ENCODE measurements at places on chromosomes 7 and 10.

DNA sequence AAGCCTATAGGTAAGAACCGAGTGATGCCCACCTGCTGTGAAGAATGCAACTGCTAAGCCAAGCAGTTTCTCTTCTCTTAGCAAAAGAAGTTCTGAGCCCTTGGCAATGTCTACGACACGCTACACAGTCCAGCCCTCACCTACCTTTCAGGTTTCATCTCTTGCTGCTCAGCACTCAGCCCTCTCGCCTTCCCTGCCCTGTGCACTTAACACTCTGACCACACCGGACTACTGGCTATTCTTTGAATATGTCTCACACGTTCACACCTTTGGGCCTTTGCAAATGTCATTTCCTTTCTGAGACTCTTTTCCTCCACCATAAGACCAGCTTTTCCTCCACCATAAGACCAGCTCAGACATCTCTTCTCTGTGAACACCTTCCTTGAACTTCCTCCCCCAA lies 67.0 kb upstream of the ITGB1 start:
- DNase-seq = no peak

GRCh38 chr10:110310741-110311140 lies 6.0 kb upstream of the SMNDC1 start:
- no peak for DNase-seq

DNA sequence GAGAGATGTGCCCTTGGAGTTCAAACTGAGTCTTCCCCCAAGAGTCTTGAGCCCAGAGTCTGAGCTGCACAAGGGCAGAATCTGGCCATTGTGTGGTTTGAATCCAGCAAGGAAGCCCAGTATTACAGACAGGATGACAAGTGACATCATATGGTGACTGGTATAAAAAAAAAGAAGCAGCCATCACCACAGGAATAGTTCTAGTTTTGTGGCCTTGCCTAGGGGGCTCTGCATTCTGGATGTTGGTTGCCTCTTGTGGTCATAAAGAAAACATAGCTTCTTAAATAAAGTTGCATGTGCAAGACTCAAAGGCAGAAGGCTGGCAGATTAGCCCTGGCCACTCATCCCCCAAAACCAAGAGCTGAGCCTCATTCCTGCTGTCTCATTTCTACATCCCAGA lies 16.8 kb upstream of the LRRC72 start:
- DNase-seq = no peak

DNA sequence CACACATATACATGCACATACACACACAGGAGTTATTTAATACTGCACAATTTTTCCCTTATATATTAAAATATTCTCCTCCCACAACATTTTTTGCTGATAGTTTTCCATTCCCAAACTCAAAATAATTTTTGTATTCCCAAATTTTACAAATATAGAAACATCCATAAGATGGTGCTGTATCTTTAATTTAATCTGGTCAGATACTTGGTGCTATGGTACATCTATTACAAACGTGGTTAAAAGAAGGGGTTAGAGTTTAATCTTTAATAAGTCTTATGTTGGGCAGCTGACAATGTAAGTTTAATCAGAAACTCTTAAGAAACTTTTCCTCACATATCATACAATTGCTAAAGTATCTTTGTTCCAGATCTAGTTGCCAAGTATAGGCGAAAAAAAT lies 10.2 kb upstream of the CADPS2 start:
- DNase-seq = no peak

DNA sequence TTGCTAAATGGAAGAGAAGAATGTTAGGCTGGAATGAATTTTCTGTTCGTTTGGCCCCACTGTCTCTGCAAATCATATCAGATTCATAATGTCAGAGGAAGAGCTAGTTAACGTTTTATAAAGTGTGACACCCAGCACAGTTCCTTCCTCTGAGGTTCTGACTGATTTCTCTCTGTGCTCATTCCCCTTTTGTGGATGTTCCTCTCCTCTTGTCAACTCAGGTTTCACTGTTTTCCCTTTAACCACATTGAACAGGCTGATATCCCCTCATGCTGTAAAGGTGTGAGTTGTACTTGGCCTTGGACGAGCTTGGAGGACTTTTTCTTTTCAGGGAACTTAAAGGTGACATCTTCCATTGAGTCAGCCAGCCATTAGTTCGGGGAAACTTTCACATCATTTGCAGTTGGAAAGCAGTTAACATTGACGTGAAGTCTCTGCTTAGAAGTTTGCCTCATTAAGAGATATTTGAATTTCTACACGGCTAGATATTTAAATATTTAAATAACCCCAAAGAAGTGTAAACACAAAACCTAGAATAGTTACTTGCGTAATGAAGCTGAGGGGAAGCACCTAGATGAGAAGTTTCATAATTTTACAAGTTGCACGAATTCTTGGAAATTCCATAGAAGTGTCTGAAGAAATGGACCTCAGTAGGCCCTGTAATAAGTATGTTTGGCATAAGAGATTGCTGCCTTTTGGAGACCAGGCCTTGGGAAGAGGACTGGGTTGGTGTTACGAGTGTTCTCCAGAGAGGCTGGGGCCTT lies 101.5 kb upstream of the EGR2 start:
- no peak for DNase-seq

DNA sequence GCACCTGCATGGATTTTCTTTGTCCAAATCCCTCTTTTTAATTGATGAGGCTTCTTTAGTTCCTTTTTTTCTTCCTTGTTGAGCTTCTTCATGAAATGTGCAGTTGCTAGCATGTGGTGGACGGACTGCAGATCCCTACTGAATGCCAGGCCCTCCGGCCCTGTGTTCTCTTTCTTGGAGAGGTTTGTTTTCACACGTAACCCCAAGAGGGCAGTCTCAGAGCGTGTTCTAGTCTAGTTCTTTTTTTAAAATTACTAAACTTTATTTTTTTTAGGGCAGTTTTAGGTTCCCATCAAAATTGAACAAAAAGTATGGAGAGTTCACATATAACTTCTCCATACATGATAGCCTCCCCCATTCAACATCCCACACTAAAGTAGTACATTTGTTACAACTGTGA lies 190.0 kb downstream of the CFTR start:
- no peak for DNase-seq

DNA sequence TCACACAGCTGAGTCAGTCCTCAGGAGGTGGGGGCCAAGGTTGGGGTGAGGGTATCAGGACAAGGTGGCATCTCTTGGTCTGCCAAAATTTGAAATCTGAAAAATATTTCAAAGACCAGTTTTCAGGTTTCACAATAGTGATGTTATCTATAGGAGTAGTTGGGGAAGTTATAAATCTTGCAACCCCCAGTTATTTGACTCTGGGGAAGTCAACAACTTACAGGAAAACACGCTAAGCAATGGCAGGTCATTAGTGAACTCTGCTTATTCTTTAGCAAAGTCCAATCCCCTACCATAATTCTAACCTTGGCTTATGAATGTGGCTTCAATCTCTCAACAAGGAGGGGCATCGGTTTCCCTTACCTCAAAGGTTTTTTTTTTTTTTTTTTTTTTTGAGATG lies 94.9 kb downstream of the MARCHF5 start:
- DNase-seq = no peak

- no peak for DNase-seq
Observed at GRCh38 chr7:11714676-11715075, 117.3 kb downstream of the THSD7A start.

GRCh38 chr10:69572159-69573055 lies 815 bp downstream of the NEUROG3 start:
- DNase-seq = no peak

- no peak for DNase-seq
Observed at GRCh38 chr10:130041451-130042371, 68.9 kb downstream of the C10orf143 start.

- no peak for DNase-seq
Observed at GRCh38 chr7:88771417-88771816, 11.9 kb downstream of the ZNF804B start.

Data from activated CD4-positive, alpha-beta T cell treated with anti-CD3 and anti-CD28 coated beads, Interleukin-2, amount 50 U/mL, for 1 hour (primary cell).